SK-N-SH (cell line): ENCODE measurements at places on chromosomes 2 and 18. TPM values are rescaled to one million over a fixed set of nuclear protein-coding genes. Genes with fewer than 3 reads are reported as not detected.

SERPINB10 gene
- polyA plus RNA-seq: 0.10 and 0.15 TPM in 2 replicates

COL3A1 gene
- 900 and 987 TPM in 2 replicates for polyA plus RNA-seq

CROCC2 gene
- polyA plus RNA-seq: not detected in 2 replicates

GRCh38 chr2:242034996-242035814 lies 165.7 kb downstream of the RTP5 start:
- DNase-seq: no peak
